Naive B cell (primary cell): ENCODE measurements at places on chromosomes 6 and 20.

DNA sequence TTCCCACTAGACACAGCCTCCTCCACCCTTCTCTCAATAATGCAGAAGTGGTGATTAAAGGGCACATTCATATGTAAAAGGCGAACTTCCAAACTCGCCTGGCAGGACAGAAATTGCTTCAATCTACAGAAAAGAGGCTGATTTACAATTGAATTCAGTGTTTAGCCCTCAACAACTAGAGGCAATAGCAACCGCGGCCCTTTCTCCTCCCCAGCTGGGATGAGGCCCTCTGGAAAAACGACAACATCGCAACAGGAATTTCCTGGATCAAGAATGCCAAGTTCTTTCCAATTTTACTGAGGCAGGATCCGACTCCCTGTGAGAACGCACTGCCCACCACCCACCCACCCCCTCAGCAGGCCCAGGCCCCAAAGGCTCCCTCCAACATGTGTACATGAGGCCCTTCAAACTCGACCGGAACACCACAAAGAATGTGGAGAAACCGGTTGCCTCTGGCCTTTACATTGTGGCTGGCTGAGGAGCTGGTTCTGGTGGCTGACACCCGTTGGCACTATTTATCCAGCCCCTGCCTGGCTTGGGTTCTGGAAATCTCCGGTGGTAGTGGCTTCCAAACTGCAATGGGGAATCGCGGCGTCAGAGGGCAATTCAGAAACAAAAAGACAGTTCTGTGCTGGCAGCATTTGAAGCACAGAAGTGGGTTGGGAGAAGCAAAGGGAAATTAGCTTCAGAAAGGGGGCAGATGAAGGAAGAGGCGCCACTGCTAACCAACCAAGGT is 36.8 kb downstream of the ZMYND8 start:
- DNase-seq, result no peak

GRCh38 chr20:46811224-46812084 is 83.2 kb upstream of the EYA2 start:
- no peak for DNase-seq

DNA sequence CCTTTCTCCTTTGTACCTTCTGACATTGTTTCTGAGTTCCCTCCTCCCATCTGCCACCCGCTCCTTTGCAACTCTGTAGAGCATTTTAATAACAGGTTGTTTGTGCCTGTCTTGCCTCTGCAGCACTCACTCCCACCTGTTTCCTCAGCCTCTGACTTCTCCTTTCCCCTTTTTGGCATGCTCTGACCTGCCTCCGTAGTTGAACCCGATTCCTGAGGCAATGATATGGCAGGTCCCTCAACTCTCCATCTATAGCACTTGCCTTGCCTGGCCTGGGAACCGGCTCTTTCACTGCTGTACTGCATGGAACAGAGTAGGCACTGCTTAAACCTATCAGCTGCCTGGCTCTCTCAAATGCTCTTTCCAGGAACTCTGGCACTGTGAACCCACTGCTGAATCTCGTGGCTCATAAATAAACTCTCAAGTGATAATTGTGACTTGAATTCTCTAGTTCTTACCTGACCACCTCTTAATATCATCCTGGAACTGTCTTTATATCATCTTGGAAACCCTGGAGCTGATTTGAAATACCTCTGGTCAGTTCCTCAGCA is 50.3 kb downstream of the UTRN start:
- DNase-seq, result peak; percentile 49

GRCh38 chr20:8952721-8953120 is 116.2 kb upstream of the PLCB4 start:
- DNase-seq, result no peak

DNA sequence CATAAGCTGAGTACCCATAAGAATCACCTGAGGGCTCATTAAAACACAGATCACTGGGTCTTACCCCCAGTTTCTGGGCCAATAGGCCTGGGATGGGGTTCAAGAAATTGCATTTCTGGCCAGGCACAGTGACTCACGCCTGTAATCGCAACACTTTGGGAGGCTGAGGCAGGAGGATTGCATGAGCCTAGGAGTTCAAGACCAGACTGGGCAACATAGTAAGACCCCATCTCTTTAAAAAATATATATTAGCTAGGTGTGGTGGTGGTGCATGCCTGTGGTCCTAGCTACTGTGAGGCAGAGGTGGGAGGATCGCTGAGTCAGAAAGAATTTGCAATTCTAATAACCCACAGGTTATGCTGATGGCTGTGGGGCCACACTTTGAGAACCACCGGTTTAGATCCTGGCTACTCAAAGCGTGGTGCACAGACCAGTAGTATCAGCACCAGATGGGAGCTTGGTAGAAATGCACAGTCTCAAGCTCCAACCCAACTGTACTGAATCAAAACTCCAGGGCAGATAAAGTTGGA is 2.0 kb downstream of the CCM2L start:
- DNase-seq, result no peak

- no peak for DNase-seq
Measured at GRCh38 chr20:63027221-63027921, 20.6 kb upstream of the BHLHE23 start.

- DNase-seq, result no peak
Measured at GRCh38 chr6:39684790-39685488, 40.3 kb downstream of the KIF6 start.

DNA sequence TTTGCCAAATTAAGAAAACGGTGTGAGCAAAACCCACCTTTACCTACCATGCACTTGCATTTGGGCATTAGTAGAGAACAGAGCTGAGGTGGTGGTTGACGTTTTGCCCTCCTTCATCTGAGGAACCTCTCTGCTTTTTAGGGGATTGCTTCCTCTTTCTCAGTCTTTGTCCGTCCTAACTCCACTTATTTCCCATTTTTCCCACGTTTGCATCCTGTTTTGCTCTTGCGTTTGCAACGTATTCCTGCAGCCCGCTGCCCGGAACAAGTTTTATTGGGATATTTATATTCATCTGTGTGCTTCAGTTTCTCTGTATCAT is 374 bp upstream of the SERINC1 start:
- DNase-seq, result no peak

DNA sequence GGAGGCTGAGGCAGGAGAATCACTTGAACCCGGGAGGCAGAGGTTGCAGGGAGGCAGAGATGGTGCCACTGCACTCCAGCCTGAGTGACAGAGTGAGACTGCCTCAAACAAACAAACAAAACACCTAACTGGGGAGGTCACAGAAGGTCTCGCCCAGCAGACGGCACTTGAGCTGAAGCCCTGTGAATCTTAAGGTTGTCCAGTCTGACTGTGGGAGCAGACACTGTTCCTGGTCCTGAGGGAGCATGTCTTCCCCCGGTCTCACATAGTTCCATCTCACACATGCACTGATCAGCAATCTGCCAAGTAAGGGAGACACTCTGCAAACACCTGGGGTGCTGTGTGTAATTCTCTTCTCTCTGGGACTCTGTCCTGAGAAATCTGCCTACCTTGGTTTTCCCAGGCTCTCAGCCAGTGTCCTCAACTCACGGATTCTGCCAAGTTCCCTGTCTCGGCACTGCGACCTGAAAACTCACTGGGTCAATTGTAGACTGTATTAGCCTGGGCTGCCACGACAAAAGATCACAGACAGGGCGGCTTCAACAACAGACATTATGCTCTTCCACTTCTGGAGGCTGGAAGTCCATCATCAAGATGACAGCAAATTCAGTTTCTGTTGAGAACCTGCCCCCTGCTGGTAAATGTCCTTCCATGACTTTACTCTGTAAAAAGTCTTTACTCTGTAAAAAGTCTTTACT is 94.3 kb downstream of the JPH2 start:
- no peak for DNase-seq

DNA sequence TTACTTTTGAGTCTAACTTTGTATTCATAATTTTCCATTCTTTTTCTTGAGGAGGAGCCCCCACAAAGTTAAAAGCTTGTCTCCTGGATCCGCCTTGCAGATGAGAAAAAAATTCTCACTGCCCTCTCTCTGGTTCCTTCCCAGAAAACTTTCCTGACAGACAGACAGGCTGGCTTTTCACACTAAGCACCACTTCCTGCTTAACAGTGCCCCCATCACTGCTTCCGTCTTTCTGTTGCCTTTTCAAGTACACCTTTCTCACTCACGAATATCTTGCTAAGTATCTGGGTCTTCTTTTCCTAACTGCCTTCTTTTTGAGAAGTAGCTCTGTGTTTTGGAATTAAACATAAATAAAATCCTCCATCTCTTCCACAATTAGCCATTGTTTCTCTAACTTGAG is 19.8 kb upstream of the LMBRD1 start:
- DNase-seq, result peak; percentile 29

- no peak for DNase-seq
Measured at GRCh38 chr6:145723646-145724045, 11.7 kb downstream of the EPM2A start.

DNA sequence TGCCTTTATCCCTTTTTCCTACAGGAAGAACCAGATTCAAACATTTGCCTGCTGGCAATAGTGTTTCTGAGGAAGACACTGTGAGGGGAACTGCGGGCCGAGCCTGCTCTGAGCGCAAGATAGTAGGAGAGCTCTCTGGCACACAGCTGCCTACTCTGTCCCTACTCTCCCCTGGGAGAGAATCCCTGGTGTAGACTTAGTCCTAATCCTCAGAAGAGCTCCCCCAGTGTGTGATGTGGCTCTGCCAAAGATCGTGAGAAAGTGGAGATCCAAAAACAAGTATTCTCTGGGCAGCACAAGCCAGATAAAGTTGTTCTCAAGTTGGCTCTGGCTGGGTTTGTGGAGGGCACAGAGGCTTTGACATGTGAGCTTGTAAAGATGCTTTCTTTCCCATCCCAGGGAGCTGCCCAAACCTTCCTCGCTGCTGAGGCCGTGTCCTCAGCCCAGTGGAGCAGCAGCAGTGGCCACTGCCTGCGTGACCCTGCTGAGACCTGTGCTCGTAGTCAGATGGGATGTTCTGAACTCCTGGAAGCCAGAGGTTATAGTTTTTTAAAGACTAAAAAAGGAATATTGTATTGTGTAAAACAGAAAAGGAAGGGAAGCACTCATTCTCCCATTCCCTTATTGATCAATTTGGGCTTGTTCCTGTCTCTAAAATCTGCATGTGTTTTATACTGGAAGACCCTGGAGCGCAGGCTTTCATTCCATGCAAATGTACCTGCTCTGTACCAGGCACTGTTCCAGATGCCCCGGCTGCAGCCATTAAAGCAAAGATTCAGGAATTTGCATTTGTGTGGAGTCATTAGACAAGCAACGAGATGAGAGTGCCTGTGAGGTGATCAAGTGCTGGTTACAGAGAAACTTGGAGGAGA is 30.7 kb downstream of the PNLDC1 start:
- no peak for DNase-seq

DNA sequence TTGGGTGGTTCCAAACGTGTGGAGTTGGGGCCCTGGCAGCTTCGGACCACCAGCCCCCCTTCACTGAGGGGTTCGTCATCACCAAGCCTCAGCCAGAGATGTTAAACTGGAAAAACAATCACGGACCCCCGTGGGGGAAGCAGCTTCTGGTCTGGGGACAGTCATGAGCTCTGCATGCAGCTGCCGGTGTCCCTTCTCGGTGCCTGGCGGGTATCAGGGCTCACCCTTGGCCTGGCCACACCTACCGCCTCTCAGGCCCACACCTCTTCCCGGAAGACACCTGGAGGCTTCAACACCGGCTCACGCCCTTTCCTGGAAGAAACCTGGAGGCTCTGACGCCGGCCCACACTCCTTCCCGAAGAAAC is 77.8 kb upstream of the BHLHE23 start:
- DNase-seq, result no peak

GRCh38 chr6:27616328-27617045 is 143.6 kb upstream of the ZNF184 start:
- DNase-seq, result no peak

DNA sequence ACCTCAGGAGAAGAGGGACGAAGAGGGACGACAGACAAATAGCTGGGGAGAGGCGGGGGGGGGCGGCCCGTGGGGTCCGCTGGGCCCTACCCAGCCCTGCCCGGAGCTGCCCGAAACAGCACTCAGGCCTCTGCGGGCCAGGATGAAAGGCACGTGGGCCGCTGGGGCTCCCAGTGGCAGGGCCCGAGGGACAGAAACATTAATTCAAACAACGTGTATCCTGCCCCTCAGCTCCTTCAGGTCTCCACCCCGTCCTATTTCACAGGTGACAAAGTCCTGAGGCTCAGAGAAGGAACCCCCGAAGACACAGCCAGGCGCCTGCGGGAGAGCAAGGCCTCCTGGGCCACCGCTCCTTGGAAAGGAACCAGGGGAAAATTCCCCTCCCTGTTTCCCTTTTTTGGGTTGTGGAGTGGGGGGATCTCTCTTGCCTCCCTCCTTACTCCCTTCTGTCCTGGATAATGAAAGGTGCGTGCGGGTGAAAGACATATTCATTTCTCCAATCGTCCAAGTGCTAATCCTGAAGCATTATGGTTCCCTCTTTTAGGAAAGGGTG is 93.3 kb downstream of the RNASET2 start:
- no peak for DNase-seq

GRCh38 chr6:166936079-166936787 is 20.1 kb downstream of the RNASET2 start:
- peak; percentile 32 for DNase-seq

DNA sequence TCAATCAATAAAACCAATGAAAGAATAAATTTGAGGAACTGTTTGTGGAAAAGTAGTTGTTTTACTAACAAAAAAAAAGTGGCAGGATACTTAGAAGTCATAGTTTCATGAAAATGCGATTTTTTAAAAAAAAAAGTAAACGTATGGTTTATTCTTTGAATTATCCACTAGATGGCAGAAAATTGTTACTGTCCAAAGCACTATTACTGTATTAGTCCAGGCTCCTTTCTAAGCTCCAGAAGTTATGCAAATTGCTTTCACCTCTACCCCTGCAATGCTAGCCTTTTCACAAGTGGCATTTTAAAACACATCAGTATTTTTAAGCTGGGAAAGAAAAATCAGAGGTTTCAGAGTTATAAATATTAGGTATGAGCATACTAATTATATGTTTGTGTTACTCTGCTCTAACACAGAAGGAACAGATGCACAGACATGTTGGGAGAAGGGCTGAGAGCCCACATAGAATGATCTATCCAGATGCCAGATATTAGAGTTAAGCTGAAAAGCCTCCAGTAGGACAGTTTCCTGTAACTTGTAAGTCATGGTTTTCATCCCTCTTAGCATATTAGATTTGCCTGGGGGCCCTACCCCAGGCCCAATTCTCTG is 63.9 kb downstream of the FHL5 start:
- peak; percentile 10 for DNase-seq

GRCh38 chr6:98586163-98586562 is 248.2 kb upstream of the POU3F2 start:
- no peak for DNase-seq

DNA sequence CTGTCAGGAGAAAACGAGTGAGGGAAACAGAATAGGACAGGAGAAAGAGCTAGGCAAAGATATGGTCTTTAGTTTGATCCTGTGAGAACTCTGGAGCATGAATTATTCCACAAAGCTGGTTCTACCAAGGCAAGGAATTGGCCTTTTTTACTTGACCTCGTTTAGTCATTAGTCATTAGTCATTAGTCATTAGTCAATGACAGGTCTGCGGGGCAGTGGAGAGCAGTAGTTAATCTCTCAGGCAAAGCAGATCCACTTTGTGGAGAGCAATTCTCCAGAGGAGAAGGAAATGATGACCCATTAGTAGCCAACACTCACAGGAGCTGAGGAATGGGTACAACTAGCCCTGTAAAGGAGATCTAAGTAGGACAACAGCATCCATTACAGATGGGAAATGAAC is 22.0 kb upstream of the ABCC10 start:
- DNase-seq, result no peak
